Calu3 (cell line): ENCODE measurements at places on chromosomes 1 and 21. TPM values are rescaled to one million over a fixed set of nuclear protein-coding genes. Genes with fewer than 3 reads are reported as not detected.

DNA sequence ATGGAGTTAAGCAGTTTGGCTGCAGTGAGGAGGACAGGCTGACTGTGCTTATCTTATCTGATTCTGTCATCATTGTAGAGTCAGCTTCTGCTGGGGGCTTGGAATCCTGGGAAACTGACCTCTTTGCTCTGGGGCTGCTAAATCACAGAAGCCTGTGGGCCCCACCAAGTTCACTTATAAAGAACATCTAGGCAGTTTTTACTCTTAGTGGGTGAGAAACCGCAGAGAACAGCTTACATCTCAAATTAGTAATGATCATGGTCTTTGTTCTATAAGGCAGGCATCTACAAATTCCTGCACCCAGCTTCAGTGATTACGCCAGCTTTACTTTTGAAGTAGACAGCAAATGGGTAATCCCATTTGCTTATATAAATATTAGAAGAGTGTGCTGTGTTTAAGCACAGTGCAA is 75.7 kb downstream of the ZC3H11B start:
- H3K36me3 ChIP-seq = no peaks in the 10 kb centered on the region
- no peak overlapping the region for H3K4me3 ChIP-seq
- H3K27me3 ChIP-seq = no peaks in the 10 kb centered on the region
- H3K27ac ChIP-seq = no peak overlapping the region

GRCh38 chr1:152458384-152459185 is 44.5 kb upstream of the CRNN start:
- H3K36me3 ChIP-seq = no peaks in the 10 kb centered on the region
- no peak overlapping the region for H3K4me3 ChIP-seq
- peaks cover 55% of the 10 kb centered on the region for H3K27me3 ChIP-seq
- DNase-seq = peak; percentile 87

GRCh38 chr1:215475796-215476481 is 91.2 kb upstream of the KCTD3 start:
- no peak overlapping the region for H3K27ac ChIP-seq
- DNase-seq = no peak
- H3K4me1 ChIP-seq = no peaks in the 10 kb centered on the region
- H3K36me3 ChIP-seq = no peaks in the 10 kb centered on the region
- H3K4me3 ChIP-seq = no peak overlapping the region
- no peaks in the 10 kb centered on the region for H3K27me3 ChIP-seq

DNA sequence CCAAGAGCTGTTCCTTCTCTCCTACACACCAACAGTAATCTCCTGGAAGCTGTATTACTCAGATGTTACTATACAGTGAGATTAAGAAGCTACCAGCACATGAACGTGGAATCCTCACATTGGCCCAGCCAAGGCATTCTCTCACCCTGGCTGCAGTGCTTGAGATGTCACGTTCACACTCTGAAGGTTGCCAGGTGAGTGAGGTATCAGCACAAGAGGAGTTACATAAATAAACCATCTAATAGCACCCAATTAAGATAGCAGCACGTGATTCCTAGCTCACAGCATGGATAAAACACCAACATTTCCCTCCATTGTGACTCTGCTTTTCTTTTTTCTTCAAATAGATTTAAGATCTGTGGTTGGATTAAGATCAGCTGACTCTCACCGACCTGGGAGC is 182.8 kb downstream of the PLPP3 start:
- no peak overlapping the region for H3K27ac ChIP-seq
- no peak overlapping the region for H3K4me3 ChIP-seq
- H3K27me3 ChIP-seq = no peaks in the 10 kb centered on the region
- no peak for DNase-seq
- H3K4me1 ChIP-seq = no peaks in the 10 kb centered on the region

GRCh38 chr1:218342091-218342490 is 3.0 kb upstream of the TGFB2 start:
- H3K4me3 ChIP-seq = no peak overlapping the region
- H3K4me1 ChIP-seq = peaks cover 6% of the 10 kb centered on the region
- H3K27me3 ChIP-seq = no peaks in the 10 kb centered on the region
- DNase-seq = no peak

Gene DCDC2B
- not detected in 2 replicates for total RNA-seq

- no peak overlapping the region for H3K4me3 ChIP-seq
- no peak overlapping the region for H3K27ac ChIP-seq
- H3K36me3 ChIP-seq = peaks cover 60% of the 10 kb centered on the region
- no peak for DNase-seq
- H3K4me1 ChIP-seq = no peaks in the 10 kb centered on the region
Measured at GRCh38 chr1:153938996-153939395, 7.5 kb downstream of the DENND4B start.

DNA sequence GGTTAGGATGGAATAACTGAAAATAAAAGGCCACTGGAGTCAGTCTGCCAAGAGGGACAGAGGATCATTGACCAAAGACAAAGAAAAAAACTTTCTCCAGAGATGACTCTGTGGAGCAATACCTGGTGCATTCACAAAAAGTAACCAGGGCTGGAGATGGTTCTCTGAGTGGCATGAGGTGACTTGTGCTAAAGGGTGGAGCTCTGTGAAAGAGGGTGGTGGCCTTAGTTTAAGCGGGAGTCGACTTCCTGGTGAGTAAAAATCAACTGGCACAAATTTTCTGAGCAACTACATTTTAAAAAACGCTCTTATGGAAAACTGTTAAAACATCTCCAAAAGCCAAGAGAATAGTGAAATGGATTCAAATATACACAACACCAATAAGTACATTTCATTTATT is 10.0 kb downstream of the NHLH2 start:
- no peaks in the 10 kb centered on the region for H3K4me1 ChIP-seq
- H3K4me3 ChIP-seq = no peak overlapping the region
- DNase-seq = no peak
- H3K27me3 ChIP-seq = peaks cover 38% of the 10 kb centered on the region

Gene RHOU
- 6.5 and 8.2 TPM in 2 replicates for total RNA-seq
